Activated CD8-positive, alpha-beta memory T cell treated with anti-CD3 and anti-CD28 coated beads for 1 hour (primary cell): ENCODE measurements at places on chromosomes 6 and 20.

- no peak for DNase-seq
These were observed 423.4 kb upstream of the IMPG1 start for GRCh38 chr6:76495909-76496308.

GRCh38 chr20:16107172-16107870 lies 465.9 kb downstream of the KIF16B start:
- DNase-seq: no peak

DNA sequence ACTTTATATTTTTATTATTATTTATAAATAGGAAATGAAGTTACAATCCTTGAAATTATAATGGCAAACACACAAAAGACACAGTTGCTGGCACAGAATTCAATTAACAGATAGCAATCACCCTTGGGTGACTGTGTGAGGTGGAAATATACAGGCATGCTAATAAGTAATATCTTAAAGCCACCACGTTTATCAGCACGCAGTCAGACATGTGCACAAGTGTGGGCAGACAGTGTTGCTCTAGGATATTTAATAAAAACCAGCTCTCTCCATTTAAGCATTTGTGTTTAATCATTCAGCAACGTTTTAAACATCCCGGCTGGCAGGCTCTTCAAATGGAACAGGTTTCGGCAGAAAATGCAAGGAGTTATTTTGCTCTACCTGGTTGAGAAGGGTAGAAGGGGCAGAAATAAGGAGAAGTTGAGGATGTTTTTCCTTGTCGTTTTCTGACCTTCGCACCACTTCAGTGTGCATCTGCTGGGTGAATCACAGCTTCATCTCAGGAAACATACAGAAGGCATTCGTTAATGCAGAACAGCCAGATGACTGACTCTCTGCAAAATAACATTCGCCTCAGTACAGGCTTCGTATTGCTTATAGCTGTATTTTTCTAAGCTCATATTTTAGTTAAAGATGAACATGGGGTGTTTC lies 585.1 kb downstream of the QKI start:
- DNase-seq: no peak

DNA sequence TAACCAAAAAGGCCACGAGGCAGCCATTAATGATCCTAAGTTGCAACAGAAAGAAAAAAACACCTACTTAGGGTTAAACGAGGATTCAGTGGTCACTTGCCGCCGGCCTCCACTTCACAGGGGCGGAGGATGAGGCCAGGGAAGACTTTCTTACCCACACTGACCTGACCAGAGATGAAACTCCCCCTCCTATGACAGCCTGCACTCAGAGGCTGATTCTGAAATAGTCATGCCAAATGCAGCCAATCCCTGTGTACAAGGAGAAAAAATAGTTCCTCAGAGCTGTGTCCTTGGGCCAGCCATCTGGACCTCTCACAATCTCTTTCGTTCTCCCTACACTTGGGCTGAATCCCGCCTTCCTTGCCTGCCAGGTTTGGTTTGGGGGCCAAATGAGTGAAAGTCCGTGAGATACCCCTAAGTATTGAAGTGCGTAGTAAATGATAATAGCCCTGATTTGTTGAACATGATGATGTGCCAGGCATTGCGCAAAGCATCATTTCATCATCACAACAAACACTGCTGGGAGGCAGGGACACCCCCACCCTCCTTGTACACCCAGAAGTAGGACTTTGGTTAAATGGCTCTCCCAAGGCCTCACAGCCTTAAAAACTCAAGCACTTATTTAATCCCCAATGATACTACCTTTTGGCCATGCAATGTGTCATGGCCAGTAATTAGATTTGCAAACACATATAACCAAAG lies 3.2 kb upstream of the IRF4 start:
- no peak for DNase-seq

GRCh38 chr6:123458218-123458617 lies 178.5 kb downstream of the TRDN start:
- DNase-seq: no peak

DNA sequence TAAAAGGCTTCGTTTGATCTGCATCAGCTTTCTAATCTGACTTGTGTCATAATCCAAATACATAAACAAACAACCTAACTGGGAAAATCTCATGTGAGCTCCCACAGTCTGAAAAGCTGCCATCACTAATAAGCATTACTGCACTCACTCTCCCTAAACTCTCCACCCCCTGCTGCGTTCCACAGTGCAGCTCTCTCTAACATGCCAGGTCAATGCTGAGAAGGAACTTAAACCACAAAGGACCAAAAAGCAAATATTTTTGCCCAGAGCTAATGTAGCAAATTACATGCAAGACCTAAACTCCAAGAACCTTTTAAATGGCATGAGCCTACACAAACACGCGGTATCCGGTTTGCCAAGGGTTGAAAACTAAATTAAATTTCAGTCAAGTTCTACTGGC lies 542.3 kb upstream of the JARID2 start:
- no peak for DNase-seq

GRCh38 chr20:62685781-62686555 lies 22.7 kb upstream of the NTSR1 start:
- DNase-seq: no peak

GRCh38 chr6:81797591-81797990 lies 45.1 kb upstream of the TENT5A start:
- no peak for DNase-seq

DNA sequence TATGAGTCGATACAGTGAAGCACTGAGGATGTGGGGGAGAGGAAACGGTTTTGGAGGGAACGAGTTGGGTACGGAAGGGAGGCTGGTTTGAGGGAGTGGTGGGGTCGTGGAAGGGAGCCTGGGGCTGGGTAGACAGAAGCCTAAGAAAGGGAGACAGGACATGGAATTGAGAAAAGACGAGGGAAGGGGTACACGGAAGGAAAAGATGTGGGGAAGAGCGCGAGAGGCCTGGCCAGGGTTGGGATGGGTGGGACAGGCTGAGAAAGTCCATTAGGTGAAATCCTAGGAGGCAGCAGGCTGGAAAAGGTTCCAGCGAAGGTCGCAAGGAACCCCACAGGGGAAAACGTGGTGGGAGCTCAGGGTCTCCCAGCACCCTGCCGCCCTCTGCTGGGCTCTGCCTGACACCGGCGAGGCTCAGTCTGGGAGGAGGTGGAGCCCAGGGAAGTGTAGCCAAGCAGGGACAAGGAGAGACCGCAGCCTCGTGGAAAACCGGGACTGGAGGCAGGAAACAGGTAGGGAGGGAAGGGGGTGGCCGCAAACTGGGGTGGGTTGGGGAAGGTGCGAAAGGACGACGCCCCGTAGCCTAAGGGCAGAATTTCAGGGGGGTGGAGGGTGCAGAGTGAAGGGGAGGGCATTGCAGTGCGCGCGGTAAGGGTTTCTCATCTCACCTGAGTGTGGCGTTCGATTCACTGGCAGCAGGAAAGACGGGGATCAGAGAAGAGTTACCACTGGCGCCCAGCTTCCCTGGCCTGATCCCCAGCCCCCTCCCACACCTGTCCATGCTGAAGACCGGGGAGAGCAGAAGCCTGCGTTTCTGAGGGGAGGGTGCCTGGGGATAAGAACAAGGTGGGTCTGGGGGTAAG lies 4.3 kb downstream of the GABBR1 start:
- DNase-seq: peak; percentile 27

GRCh38 chr20:46312075-46312944 lies 4.0 kb upstream of the CDH22 start:
- no peak for DNase-seq

- DNase-seq: no peak
These were observed 92.1 kb downstream of the FYN start for GRCh38 chr6:111781041-111781708.

- no peak for DNase-seq
These were observed 484.0 kb downstream of the UTRN start for GRCh38 chr6:144769142-144769541.

DNA sequence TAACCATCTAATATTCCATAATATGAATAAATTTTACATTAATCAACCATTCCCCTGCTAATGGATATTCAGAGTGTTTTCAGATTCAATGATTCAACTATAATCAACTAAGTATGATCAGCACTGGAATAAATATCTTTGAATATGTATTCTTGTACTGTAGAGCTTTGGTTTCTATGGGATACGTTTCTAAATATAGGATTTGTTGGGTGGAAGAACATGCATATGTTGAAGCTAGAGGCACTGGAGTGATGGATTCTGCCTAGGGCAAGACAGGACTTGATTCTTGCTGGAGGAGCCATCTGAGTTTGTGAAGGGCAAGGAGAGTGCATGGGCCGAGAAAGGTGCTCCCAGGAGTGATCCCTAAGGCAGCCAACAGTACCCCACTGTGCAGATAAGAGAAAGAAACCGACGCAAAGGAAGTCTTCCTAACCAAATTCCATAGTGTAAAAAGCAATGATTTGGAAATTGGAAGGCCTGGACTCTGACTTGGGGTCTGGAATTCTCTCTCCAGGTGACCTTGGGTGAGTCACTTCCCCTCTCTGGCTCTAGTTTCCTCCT lies 418.7 kb downstream of the PREX1 start:
- no peak for DNase-seq

DNA sequence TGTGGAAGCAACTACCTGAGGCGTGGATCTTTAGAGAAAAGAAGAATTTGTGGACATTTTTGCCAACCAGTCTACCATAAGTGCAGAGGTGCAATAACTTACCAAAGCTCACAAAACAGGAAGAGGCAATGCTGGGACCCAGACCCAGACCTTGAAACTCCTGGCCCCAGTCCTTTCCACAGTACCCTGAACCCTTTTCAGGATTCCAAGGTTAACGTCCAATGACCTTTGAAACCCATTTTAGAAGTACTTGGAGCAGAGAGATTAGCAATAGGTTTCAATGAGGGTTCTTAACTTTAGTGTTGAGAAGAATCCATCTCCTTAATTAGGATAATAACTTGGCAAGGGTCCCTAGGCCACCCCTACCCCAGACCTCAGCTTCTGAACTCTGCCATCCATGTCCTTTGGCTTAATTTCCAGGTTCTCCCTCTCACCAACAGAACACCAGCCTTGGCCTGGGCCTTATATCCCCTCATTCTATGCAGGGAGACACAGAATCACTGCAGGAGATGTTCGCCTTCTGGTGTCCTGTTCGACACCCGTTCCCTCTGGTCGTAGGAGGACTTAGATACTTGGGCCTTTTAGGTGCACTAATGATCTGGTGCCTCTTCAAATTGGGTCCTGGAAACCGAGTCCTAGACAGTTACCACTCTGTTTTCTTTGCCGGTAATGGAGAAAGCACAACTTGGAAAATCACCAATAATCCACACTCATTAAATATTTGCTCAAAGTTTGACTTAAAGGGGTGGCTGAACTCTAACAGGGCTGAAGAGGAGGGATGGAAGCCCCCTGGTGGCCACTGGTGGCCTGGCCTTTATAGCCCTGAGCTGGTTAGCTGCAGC lies 40.6 kb downstream of the ISM1 start:
- peak; percentile 54 for DNase-seq

- DNase-seq: no peak
These were observed 138.5 kb upstream of the SOX4 start for GRCh38 chr6:21455071-21455470.

DNA sequence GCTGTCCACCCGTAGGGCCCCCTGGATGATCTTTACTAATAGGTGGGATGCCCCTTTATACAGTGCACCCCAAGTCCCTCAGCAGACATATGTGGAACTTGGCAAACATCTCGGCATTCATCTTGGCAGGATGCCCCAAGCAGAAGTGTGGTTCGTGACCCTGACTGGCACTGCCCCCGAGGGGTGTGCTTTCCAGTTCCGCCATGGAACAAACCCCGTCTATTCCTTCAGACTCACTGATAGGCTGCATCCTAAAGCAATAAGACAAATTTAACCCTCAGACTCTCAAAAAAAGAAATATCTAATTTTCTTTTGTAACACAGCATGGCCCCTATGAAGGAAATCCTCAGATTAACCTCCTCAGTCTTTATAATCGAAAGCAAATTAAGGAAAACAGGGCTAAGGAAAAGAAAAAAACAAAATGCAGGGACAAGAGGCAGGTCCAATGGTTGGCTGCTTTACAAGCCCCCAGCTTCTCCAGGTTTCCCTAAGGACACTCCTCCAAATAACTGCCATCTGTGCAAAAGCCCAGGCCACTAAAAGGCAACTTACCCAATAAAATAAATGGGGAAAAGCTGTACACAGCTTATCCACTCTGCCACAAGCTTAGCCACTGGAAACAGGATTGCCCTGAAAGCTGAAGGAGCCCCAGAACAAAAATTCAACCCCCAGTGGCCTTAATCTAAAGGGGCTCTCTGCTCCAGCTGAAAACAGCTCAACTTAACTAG lies 30.5 kb upstream of the RIPK1 start:
- no peak for DNase-seq

- no peak for DNase-seq
These were observed 7.7 kb downstream of the TNFRSF21 start for GRCh38 chr6:47302043-47302442.

DNA sequence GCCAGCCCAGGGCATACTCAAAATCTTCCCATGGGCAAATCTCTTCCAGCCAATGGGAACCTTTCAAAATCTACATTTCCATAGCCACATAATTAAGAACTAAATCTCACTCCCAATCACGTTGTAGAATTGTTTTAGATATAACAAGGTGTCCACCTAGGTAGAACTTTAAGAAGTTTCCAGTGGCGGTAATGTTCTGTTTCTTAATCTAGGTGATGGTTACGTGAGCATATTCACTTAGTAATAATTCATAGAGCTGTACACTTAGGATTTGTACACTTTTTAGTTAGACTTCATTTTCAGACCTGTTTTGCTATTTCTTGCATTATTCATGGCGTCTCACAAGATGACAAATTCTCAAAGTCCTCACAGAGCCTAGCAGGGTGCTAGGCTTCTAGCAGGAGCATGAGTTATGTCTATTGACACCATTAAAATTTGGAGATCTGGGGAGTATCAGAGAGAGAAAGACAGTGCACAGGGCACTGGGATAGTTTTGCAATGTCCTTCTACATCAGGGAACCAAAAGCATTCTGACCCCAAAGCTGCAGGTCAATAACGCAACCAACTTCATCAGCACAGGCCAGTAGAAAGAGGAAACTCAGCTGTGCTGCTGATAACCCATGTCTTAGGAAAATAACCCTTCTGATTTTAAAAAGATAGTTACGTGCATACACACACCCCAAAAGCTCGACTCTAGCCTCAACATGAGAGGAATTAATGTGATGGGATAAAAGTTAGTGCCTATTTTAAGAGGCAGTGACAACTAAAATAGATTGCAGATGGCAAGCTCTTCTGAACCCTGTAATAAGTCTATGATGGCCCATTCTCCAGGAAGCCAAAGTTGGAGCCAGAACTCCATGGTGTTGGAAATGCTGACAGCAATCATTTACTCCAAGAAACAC lies 518.1 kb upstream of the JARID2 start:
- DNase-seq: no peak

DNA sequence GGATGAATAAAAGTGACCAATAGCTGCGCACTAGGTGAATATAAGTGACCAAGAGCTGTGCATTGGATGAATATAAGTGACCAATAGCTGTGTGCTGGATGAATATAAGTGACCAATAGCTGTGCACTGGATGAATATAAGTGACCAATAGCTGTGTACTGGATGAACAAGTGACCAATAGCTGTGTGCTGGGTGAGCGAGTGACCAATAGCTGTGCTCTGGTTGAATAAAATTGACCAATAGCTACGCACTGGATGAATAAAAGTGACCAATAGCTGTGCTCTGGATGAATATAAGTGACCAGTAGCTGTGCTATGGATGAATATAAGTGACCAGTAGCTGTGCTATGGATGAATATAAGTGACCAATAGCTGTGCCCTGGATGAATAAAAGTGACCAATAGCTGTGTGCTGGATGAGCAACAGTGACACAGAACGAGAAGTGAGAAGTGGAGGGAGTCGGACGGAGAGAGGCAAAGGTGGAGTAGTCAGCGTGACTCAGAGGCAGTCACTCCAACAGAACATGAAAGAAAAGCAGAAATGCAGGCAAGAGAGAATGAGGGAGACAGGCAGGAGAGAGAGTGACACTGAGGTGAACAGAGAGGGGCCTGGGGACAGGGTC lies 38.5 kb downstream of the RBM38 start:
- DNase-seq: no peak
